Thoracic aorta (tissue), 2 donors: ENCODE measurements at places on chromosomes 2 and 18. TPM values are rescaled to one million over a fixed set of nuclear protein-coding genes. Genes with fewer than 3 reads are reported as not detected.

DNA sequence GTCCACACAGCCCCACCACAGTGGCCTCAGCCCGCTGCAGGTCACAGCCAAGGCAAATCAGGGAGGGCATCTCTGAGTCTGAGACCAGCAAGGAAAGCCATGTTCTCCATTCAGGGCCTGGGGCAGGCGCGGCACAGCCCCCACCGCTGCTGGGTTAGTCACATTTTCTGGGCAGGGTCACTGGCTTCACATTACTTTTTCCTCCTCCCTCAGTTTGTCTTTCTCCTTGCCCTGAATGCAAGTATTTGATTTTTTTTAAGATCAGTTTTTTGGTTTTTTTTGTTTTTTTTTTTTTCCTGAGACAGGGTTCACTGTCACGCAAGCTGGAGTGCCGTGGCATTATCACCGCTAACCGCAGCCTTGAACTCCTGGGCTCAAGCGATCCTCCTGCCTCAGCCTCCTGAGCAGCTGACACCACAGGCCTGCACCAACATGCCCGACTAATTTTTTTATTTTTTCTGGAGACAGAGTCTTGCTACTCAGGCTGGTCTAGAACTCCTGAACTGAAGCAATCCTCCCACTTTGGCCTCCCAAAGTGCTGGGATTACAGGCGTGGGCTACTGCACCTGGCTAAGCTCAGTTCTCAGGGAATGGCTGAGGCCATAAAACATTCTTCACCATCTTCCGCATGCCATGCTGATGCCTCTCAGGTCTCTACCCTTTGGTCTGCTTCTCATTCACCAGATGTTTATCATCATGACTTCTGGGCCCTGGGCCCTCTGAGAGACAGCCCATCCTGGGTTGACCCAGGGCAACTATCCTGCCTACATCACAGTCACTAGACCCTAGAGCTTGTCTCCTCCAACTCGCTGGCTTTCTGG is 628 bp upstream of the CAPG start:
- no peak overlapping the region for H3K27ac ChIP-seq
- no peak for DNase-seq
- no peaks in the 10 kb centered on the region for H3K27me3 ChIP-seq
- no peaks in the 10 kb centered on the region for H3K36me3 ChIP-seq
- H3K4me3 ChIP-seq, result peak overlapping the region; percentile 57

Gene ADI1
- 120 TPM for total RNA-seq

- no peaks in the 10 kb centered on the region for H3K27me3 ChIP-seq
- H3K27ac ChIP-seq, result no peak overlapping the region
- H3K4me3 ChIP-seq, result no peak overlapping the region
- no peaks in the 10 kb centered on the region for H3K36me3 ChIP-seq
Measured at GRCh38 chr2:98020992-98021713, 25.4 kb upstream of the TMEM131 start.

Gene GCG
- total RNA-seq, result not detected

DNA sequence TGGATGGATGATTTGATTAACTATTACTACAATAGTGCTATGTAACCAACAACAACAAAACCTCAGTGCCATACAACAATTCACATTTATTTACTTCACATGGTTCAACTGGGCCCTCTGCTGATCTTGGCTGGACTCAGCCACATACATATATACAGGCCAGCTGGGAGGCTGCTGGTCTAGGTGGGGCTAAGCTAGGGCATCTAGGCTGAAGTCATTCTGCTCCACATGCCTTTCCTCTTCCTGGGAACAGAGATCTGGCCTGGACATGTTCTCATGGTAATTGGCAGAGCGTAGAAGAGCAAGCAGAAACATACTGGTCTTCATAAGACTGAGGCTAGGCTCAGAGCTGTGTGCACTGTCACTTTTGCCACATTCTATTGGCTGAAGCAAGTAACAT is 102.8 kb upstream of the RNF152 start:
- no peak overlapping the region for H3K4me3 ChIP-seq
- no peak overlapping the region for H3K27ac ChIP-seq
- DNase-seq, result no peak
- no peaks in the 10 kb centered on the region for H3K36me3 ChIP-seq

GRCh38 chr2:69694894-69695849 is 46.8 kb upstream of the ANXA4 start:
- H3K4me3 ChIP-seq, result peak overlapping the region; percentile 1
- H3K27me3 ChIP-seq, result no peaks in the 10 kb centered on the region
- peaks cover 8% of the 10 kb centered on the region for H3K4me1 ChIP-seq
- no peaks in the 10 kb centered on the region for H3K36me3 ChIP-seq

- H3K4me3 ChIP-seq, result no peak overlapping the region
- no peaks in the 10 kb centered on the region for H3K36me3 ChIP-seq
- DNase-seq, result no peak
- H3K27ac ChIP-seq, result no peak overlapping the region
Measured at GRCh38 chr2:195507447-195508138, 149.4 kb upstream of the SLC39A10 start.

- no peaks in the 10 kb centered on the region for H3K36me3 ChIP-seq
- H3K27ac ChIP-seq, result peak overlapping the region; percentile 92
- no peak overlapping the region for H3K4me3 ChIP-seq
- H3K27me3 ChIP-seq, result no peaks in the 10 kb centered on the region
Measured at GRCh38 chr18:58859907-58860306, 4.8 kb upstream of the ZNF532 start.

Gene PJVK
- total RNA-seq, result 1.8 TPM

Gene SMYD1
- total RNA-seq, result not detected

Gene DYNC2LI1
- 41.6 TPM for total RNA-seq

DNA sequence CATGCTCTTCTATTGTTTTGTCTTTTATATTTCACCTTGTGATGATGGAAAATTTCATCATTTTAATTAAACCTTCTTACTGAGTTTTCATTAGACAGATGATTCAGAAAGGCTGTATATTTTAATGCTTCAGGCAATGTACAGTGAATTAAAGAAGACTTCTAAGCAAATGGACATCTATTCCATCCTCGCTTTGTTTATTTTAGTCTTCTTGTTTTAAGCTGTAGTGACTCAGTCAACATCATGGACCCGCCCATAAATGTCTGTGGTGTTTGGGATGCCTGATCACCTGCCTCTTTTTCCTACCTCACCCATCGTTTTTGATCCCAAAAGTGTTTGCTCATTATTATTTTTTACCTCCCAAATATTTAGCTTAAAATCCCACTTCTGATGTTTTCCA is 43.1 kb downstream of the KYNU start:
- no peak overlapping the region for H3K4me3 ChIP-seq
- no peaks in the 10 kb centered on the region for H3K4me1 ChIP-seq
- H3K36me3 ChIP-seq, result no peaks in the 10 kb centered on the region
- H3K27ac ChIP-seq, result no peak overlapping the region

DNA sequence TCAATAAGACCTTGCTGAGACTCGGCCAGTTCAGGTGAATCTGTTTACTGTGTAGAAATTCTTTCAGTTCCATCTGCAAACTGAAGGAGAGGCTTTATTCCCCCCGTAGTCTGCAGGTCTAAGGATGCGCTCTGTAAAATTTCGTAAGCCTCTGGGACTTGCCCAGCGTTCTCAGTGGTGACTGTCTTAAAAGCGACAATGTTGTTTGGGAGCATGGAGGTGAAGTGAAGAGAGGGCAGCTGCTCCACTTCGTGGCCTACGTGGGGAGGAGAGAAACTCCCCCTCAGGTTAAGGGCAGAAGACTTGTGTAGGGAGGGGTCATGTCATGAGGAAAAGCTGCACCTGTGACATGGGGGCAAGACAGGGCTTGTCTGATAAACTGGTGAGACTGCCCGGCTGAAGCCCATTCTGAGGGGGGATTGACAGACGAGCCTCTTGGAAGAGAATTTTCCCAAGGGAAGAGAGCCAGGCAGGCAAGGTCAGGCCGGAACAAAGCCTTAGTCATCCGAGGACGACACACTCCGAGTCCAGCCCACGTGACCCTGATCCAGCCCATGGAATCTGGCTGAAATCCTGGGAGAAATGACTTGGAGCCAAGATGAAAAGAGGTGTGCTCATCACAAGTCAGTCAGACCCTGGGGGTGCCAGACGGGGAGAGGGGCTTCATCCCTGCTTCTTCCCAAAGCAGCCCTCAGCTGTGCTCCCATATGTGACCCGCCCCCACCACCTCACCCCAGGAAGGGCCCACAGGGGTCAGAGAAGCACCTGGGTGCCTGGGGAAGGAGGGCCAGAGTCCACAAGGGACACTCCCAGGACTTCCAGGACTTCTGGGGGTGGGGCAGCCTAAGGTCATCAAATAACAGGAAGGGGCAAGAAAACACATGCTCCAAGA is 88.5 kb upstream of the SH3BP4 start:
- DNase-seq, result no peak
- no peaks in the 10 kb centered on the region for H3K27me3 ChIP-seq
- peaks cover 7% of the 10 kb centered on the region for H3K4me1 ChIP-seq
- H3K4me3 ChIP-seq, result no peak overlapping the region
- no peak overlapping the region for H3K27ac ChIP-seq

DNA sequence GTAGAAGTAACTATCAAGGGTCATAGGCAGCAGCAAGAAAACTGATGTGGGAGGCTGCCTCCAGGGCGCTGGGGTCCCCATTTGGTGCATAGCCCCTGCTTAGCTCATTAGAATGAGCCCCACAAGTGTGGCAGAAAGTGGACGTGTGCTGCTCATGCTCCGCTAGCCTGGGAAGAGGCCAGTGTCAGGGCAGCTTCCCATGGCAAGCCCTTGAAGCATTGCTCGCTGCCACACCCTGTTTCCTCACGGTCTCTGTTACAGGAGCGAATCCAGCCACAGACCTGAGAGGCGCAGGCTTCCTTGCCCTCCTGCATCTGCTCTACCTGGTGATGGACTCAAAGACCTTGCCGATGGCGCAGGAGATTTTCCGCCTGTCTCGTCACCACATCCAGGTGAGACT is 22.5 kb downstream of the ELMOD3 start:
- no peak overlapping the region for H3K27ac ChIP-seq
- peaks cover 13% of the 10 kb centered on the region for H3K36me3 ChIP-seq
- H3K27me3 ChIP-seq, result no peaks in the 10 kb centered on the region
- H3K4me1 ChIP-seq, result no peaks in the 10 kb centered on the region

Gene MAP3K19
- not detected for total RNA-seq

DNA sequence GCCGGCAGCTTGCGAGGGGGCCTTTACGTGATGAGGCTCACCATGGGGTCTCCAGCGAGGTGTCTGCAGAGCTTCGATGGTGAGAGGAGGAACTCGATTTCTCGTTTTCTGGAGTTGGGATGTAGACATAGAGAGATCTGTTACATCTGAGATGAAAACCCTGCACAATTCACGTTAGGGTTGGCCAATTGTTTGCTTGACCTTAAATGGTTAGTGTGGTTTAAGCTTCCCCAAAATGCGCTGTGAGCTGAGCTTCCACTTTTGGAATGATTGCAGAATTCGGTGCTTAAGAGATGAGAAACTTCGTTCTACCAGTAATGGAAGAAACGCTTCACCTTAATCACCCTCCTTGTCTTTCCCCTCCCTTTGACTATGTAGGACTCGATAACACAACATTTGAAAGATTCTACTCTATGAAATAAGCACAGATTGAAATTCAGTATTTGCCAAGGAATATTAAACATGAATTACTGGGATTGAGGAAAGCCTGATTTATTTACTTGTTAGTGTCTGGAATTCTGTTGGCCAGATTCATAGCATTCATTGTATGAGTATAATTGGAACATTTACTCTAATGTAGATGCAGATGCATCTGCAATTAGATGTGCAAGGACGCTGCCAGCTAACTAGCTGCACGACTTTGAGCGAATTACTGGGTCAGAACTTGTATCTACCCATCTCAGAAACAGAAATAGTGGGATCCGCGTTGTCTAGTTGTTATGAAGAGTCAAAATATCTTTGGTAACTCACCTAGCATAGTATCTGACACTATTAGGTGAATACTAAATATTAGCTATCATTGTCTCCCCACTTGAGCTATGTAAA is 1.6 kb upstream of the KLF7 start:
- no peaks in the 10 kb centered on the region for H3K27me3 ChIP-seq
- no peaks in the 10 kb centered on the region for H3K36me3 ChIP-seq
- H3K4me3 ChIP-seq, result peak overlapping the region; percentile 95
- no peak for DNase-seq
- H3K4me1 ChIP-seq, result peaks cover 7% of the 10 kb centered on the region
- H3K27ac ChIP-seq, result peak overlapping the region; percentile 100

DNA sequence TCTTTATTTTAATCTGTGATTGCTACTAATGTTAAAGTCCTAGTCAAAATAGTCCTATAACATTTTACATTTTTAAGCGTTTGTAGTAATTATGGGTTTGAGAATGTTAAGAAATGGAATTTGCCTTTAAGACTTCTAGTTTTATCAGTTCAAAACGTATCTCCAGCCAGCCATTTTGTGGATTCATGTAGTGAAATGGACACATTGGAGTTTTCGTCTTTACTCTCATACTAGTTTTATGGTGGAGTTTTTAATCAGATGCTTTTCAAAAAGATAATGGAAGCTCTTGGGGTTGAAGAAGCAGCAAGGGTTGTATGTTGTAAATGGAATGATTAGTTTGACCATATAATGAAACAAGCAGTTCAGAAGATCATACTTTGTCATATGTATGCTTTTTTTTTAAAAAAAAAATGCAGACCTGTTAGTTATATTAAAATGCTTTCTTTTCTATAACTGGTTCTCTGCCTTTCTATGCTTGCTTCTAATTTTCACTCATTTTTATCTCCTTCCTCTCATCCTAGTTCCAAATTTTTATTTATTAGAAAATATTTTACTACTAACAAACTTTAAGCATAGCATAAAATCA is 16.6 kb downstream of the VAPA start:
- no peaks in the 10 kb centered on the region for H3K36me3 ChIP-seq
- H3K4me3 ChIP-seq, result no peak overlapping the region
- H3K27me3 ChIP-seq, result no peaks in the 10 kb centered on the region
- DNase-seq, result no peak
- no peak overlapping the region for H3K27ac ChIP-seq

Gene LIMS3
- 16.3 TPM for total RNA-seq

Gene ELOA2
- not detected for total RNA-seq

DNA sequence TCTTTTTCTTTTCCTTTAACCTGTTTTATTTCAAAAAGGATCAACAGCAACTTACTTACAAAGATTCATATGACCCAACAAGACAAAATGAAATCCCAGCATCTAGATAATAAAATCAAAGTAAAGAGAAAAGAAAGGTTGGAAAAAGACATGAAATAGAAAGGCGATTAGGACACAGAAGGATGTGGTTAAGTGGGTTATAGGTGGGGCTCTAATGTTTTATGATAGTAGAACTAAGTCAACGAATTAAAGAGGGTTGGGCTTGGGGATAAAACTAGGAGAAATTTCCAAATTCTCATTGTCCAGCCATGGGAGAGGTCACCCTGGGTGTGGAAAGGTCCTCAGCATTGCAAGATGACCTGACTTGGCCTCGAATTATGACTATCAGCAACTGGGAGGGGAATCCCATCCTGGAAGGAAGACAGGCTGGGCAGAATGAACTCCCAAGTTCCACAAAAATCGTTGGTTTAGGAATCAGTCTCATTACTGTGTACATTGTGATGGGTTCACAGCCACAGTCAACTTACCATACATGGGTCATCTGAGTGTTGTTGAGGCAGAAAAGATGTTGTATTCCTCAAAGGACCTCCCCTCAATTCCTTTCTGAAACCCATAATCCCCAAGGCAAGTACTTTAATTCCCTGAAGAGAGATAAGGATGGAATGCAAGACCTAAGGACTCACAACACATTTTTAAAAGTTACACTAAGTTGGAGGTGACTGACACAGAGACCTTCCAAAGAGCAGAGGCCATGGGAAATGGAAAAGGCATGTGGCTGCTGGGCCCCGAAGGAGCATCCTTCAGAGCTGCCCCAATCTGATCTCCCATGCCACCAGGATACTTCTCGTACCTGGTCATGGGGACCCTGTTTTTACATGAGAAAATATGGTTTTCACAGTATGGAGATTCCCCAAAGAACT is 167.6 kb downstream of the UXS1 start:
- peaks cover 12% of the 10 kb centered on the region for H3K4me1 ChIP-seq
- no peak overlapping the region for H3K4me3 ChIP-seq
- H3K27ac ChIP-seq, result peak overlapping the region; percentile 21
- no peaks in the 10 kb centered on the region for H3K27me3 ChIP-seq
- H3K36me3 ChIP-seq, result no peaks in the 10 kb centered on the region

Gene CTDSP1
- 141 TPM for total RNA-seq
